ENCODE measurements at places on chromosomes 16 and 17. TPM values are rescaled to one million over a fixed set of nuclear protein-coding genes. Genes with fewer than 3 reads are reported as not detected.
A peak's percentile ranks its signal among the peaks of the same experiment; 100 is the strongest.

TPPP3 gene
- 1.6 TPM for total RNA-seq

ITGA2B gene
- total RNA-seq = 0.38 TPM

FOXF1 gene
- total RNA-seq = 0.05 TPM

CCDC200 gene
- not detected for total RNA-seq

GRIN2A gene
- 1.1 TPM for total RNA-seq

SLC47A2 gene
- total RNA-seq = not detected

CFAP52 gene
- 0.76 TPM for total RNA-seq

GRCh38 chr16:760065-760464 is 469 bp upstream of the MSLN start:
- DNase-seq = no peak

GRCh38 chr16:3909791-3910583 is 29.5 kb upstream of the CREBBP start:
- DNase-seq = no peak

GRCh38 chr17:45248132-45248957 is 13.5 kb downstream of the SPATA32 start:
- DNase-seq = peak; percentile 90

- DNase-seq = no peak
These were observed 32.7 kb downstream of the GNA13 start for GRCh38 chr17:65023791-65024190.

DNA sequence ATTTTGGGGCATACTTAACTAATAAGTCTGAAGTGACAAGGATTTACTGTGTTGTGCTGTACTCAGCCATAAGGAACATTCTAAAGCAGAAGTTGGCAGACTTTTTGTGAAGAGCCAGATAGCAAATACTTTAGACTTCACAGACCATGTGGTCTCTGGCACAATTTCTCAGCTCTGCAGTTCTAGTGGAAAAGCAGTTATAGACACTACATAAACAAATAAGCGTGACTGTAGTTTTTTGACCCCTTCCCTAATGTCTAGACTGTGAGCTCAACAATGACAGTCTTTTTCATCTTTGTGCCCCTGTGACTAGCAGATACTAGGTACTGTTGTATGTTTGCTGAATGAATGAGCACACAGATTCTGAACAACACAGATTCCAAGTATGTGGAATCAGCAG is 4.9 kb downstream of the RPAIN start:
- DNase-seq = no peak

DNA sequence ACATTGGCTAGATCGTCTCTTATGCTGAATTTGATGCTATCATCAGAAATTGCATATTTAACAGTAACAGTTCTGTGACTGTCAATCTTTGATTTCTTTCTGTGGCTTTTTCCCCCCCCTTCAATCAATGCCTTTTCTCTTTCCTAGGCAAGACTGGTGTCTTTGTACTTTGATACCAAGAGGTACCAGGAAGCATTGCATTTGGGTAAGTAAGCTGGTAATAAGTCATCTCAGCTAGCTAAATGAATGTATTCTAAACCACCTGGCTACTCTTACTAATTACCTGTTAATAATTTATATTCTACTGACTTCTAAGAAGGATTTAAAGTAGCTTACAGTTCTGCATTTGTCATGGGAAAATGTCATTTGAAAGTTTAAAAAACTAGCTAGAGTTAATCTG is 20.1 kb downstream of the PSMD11 start:
- no peak for DNase-seq

DNA sequence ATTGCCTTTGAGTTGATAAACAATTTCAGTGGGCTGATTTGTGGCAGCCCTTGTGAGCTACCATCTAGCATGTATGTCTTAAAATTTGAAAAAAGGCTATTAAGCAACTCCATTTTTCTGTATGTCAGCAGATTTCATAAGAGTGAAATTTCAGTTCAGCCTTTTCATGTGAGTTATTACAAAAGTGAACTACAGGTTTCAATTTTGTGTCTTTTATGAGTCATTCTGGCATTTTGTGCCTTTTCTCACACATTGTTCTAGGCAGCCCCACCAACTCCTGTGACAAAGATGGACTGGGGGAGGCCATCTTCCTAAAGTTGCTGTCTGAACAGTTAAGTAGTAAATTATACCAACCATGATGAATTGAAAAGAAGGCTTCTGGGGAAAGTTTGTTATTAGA is 52.1 kb downstream of the USP10 start:
- no peak for DNase-seq

GRCh38 chr16:74625500-74626350 is 18.8 kb upstream of the GLG1 start:
- DNase-seq = no peak

GRCh38 chr17:48373883-48374282 is 56.1 kb downstream of the SKAP1 start:
- no peak for DNase-seq

GRCh38 chr17:16251043-16251442 is 34.0 kb downstream of the PIGL start:
- DNase-seq = no peak

- no peak for DNase-seq
These were observed at the start of gene CBFA2T3 for GRCh38 chr16:88977018-88977811. Gene CBFA2T3 (minus strand): TSS chr16:88977207. CDS start chr16:88976807, 400 bp downstream.

GRCh38 chr16:65313936-65314626 is 192.2 kb upstream of the CDH11 start:
- no peak for DNase-seq

DNA sequence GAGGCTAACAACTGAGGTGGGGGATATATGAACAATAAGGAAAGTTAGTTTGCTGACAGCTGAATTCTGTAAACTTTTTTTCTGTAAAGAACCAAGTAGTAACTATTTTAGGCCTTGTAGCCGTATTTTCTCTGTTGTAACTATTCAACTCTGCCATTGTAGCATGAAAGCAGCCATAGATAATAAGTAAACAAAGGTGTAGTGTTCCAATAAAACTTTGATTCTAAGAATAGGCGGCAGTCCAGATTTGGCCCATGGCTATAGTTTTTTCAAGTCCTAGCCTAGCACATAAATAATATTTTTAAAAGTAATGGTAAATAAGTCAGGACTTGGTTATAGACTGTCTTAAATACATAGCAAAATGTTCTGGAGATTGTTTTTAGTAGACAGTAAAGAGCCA is 142.0 kb downstream of the STXBP4 start:
- no peak for DNase-seq

- DNase-seq = no peak
These were observed 31.0 kb downstream of the KIFC3 start for GRCh38 chr16:57771141-57771785.

GRCh38 chr16:30553393-30553899 is 4.7 kb downstream of the ZNF764 start:
- DNase-seq = no peak

DNA sequence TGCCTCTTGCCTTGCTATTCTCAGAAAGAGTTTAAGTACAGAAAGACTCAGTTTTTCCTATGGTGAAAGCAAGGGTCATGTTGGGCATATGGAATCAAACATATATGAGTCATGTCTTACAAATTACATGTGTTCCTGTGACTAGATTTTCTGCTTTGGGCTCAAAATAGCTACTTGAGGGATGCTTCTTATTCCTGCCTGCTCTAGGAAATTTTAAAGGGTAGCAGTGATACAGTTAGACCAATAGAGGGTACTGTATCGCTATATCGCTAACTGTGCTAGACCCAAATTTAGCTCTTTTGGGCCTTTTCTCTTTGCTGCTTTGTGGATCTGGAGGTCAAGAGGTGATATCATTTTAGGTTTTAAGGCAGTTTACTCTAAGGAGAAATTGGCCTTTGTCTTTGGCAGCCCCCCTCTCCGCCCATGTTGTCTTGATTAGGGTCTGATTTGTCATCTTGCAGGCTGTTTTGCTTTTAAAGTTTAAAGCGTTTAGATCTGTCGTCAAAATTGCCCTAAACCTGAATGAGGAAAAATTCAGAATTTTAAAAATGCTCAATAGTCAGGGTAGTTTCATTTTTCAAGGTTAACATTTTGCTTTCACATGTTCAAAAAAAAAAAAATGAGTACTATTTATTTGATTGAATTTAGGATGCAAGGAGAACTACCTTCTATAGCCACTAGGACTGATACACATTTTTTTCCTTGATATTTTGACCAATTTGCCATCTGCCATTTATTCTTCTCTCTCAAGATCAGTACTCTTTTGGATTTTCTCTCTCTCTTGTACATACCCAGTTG is 8.8 kb downstream of the NFATC3 start:
- DNase-seq = no peak

DNA sequence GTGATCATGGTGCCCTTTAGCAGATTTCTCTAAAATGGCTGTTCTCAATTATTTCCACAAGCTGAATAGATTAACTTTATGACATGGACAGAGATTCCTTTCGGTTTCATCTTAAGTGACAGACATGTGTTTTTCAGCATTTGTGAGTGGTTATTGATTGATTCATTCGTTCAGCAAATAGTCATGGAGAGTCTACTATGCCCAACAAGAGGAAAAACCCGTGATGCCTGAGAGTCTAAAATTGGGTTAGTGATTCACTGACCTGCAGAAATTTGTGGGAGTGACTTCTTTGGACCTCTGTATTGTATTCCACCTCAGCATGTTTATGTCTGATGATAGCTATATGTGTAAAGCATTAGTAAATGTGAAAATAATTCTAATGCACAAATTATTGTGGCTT is 28.0 kb upstream of the DUSP14 start:
- DNase-seq = no peak

DNA sequence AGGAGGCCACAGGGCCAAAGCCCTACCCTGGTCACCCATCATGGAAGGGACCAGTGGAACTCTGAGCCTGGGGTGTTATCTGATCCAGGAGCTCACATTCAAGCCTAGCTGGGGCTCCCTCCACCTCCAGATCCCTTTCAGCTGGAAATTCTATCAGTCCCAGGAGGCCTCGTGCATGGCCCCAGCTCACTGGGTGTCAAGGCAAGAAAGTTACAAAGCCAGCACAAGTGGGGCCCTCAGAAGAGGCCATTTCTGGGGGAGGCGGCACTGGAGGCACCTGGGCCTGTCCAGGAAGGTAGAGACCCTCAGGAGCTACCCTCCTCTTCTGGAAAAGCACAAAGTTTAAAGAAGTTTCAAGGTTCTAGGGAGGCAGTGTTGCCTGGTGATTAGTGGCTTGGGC is 4.8 kb downstream of the CA7 start:
- DNase-seq = no peak

DNA sequence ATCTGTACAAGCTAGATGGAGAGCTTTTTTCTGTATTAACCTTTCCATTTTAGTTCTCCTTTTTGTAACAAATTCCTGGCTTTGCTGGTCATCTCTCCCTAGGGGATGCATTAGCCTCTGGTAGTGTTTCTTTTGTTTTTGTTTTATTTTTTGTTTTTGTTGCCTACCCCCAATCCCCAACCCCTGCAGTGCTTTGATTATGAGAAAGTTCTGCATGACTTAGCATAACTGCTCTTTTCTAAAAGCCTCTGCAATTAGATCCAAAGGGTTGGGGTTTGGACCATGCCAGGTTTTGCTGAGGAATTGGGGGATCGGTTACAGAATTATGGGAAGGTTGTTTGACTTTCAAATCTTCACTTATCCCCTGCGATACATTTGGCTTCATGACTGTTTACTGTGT is 98.2 kb downstream of the ADAMTS18 start:
- no peak for DNase-seq

- no peak for DNase-seq
These were observed 51.5 kb downstream of the LDHD start for GRCh38 chr16:75065149-75065505.
